ENCODE measurements at places on chromosomes 2 and 18. TPM values are rescaled to one million over a fixed set of nuclear protein-coding genes. Genes with fewer than 3 reads are reported as not detected.

The MERTK gene
- total RNA-seq: 0.48 TPM

The ZNF516 gene
- total RNA-seq: 27.2 TPM

The ANKRD39 gene
- 13.6 TPM for total RNA-seq

The BCL11A gene
- total RNA-seq: 12.7 TPM

The LYG1 gene
- total RNA-seq: not detected

The IGFBP2 gene
- 1,116 TPM for total RNA-seq

The RHOB gene
- 26.2 TPM for total RNA-seq

The SERPINB3 gene
- total RNA-seq: 0.75 TPM

The ITM2C gene
- 47.1 TPM for total RNA-seq

The ABCG5 gene
- total RNA-seq: not detected

The AQP12A gene
- not detected for total RNA-seq

DNA sequence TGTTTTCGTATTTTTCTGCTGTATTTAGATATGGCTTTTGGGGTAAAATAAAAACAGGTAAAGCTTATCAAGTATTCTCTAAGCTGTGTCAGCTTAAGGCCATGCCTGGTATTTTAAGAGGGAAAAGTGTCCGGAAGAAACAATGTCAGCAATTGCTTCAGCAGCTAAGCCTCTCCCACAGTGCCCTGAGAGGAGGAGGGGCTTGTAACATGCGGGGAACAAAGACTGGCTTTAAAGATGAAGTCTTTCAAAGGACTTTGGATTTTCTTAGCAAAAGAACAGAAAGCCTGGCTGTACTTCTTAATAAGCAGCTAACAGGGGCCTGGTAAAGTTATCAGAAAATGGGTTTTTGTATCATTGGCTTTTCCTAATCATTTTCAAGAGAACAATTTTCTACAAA lies 102.8 kb downstream of the PXDN start:
- DNase-seq: no peak

DNA sequence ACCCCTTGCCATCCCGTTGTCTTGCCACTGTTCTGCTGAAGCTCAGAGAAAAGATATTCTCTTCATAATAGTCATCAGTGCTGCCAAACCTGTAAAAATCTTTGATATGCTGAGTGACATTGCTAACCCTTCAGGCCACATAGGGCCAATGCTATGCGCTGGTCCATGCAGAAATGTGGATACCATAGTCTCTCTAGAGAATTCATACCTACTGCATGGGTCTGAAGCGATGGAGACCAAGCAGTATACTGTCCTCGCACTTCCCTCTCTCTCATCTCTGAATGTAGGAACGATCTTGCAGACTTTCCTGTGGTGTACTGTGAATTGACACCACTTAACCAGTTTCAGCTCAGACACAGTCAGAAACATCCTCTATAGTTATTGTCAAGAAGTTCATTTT lies 17.9 kb upstream of the ANKRD44 start:
- DNase-seq: no peak

DNA sequence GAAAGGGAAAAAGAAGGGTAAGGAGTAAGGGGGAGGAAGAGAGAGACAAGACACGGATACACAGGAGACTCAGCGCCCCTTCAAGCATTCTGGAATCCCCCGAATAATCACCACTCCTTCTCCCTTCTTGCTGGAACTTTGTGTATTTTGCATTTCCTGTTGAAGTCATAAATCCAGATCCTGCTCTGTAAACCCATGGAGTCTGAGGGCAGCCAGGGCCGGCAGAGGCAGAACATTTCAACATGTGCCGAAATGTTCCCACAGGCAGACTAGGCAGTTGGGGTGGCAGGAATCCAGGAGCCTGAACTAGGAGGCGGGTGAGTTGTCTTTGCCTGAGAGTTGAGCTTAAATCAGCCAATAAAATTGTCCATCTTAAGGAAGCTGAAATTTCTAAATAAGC lies 193.1 kb downstream of the SH3RF3 start:
- DNase-seq: peak; percentile 68

DNA sequence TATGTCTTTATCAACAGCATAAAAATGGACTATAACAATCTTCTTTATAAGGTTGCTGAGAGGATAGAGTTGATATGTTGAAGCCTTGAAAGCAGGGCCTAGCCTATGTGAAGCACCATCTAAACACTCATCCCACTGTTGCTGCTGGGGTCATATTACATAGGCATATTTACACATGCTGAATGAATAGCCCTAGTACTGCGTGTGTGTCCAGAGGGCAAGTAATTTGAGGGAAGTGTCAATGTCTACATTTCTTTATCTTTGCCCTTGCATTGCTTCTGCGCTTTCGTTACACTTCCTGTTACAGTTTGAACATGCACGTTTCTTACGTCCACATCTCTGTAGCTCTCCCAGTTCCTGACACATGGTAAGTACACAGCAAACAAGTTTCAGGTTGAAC lies 280.3 kb upstream of the ATP5MC3 start:
- no peak for DNase-seq

DNA sequence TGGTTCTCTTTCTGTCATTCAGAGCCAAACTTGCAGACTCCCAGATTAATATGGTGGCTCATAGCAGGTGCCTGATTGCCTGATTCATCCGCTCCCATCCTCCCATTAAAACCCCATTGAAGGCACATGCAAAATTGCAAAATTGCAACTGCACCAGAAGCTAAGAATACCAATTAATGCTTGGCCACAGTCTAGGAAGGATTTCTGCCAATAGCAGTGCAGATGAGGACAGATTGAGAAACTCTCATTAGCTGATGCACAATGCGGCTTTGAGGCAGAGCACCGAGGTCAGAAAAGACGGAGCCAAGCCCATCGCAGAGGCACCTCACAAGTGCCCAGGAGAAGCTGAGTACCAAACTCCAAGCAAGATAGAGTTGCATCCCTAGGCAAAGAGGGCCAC lies 172.8 kb downstream of the ARL4C start:
- DNase-seq: no peak

GRCh38 chr2:152506843-152507242 lies 171.9 kb downstream of the FMNL2 start:
- DNase-seq: peak; percentile 92

DNA sequence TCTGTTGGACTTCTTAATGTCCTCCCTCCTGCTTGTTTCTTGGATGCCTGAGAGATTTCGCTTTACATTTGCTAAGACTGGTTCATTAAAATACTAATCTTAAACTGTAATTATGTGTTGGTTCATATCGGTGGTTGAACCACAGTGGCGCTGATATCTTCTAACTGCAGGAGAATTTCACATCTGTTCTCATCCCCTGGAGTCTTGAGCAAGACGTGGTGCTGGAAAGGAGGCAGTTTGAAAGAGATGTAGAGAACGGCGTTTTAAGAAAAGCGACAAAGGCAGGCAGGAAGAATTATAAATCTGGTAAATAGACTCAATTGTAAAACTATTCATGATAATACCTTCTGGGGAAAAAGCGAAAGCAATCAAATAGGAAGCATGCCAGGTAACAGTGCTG lies 79.5 kb downstream of the NXPH2 start:
- DNase-seq: no peak

- peak; percentile 82 for DNase-seq
These were observed 413.6 kb downstream of the THSD7B start for GRCh38 chr2:137178951-137179377.

- no peak for DNase-seq
These were observed 82.2 kb downstream of the MARCO start for GRCh38 chr2:119024152-119024551.

- peak; percentile 75 for DNase-seq
These were observed 41.5 kb upstream of the PUM2 start for GRCh38 chr2:20391951-20392699.

- peak; percentile 81 for DNase-seq
These were observed at the start of gene TXNL4A for GRCh38 chr18:79988451-79989194. TXNL4A (minus strand) TSS chr18:79988563; CDS start chr18:79988392, 171 bp downstream.

- no peak for DNase-seq
These were observed 109.0 kb upstream of the GATA6 start for GRCh38 chr18:22060361-22060760.

GRCh38 chr2:144553379-144553778 lies 33.5 kb upstream of the ZEB2 start:
- DNase-seq: peak; percentile 82

DNA sequence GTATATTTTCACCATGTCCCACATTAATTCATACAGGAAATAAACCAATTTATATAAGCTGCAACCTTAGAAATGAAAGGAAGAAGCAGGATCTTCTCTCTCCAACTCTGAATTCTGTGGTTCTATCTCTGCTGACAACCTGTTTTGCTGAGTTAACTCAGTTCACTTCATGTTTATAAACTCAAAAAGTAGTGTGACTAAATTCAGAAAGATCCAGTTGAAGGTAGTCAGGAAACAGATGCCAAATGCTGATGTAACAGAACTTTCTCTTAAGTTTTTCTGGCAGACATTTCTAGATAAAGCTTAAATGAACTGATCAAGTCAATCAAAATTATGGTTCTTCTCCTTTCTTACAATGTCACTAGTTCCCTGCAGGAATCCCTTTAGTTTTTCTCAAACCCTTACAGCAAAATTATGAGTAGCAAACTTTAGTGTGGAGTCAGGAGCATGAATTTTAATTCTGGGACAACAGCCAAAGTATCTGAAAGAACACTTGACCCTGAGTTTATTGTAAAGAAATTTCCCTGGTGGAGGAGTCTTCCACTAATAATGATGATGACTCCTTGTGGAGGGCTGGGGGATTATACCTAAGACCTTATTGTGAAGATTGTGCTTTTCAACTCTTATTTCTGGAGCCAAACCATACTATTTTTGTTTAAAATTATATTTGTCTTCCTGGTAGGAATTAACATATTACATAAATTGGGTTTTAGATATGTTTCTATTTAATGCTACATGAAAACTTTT lies 216.9 kb downstream of the MYO3B start:
- DNase-seq: no peak
